ENCODE measurements at places on chromosomes 1 and 21. TPM values are rescaled to one million over a fixed set of nuclear protein-coding genes. Genes with fewer than 3 reads are reported as not detected.

Gene SIK1
- 10.2 TPM for total RNA-seq

Gene FABP3
- 1.3 TPM for total RNA-seq

Gene ID3
- total RNA-seq = 570 TPM

Gene IVL
- not detected for total RNA-seq

Gene SPATA21
- not detected for total RNA-seq

Gene DMBX1
- total RNA-seq = not detected

Gene GNG4
- total RNA-seq = 0.13 TPM

Gene TAF12
- 24.0 TPM for total RNA-seq

Gene NPR1
- 50.6 TPM for total RNA-seq

Gene S100A7A
- not detected for total RNA-seq

Gene LCE6A
- total RNA-seq = not detected

Gene LAD1
- total RNA-seq = not detected

Gene DIRAS3
- total RNA-seq = 0.13 TPM

Gene C1orf116
- total RNA-seq = not detected
